ENCODE measurements at places on chromosomes 6 and 20. TPM values are rescaled to one million over a fixed set of nuclear protein-coding genes. Genes with fewer than 3 reads are reported as not detected.

DNA sequence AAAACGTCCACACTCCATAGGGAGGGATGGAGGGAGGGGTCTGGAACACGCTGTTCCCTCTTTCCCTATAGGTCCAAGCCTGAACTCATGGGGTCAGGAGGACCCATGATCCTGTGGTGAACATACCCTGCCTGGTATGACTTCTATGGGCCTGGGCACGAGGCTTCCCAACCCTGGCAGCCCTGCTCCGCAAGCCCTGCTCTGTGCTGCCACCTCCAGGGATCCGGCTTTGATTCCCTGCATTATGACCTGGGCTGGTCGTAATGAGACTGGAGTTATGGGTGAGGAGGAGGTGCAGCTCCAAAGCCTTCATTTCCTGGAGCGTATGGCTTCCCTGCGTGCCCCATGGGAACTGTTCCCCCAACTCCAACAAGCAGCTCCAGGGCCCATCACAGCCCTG lies 54.9 kb downstream of the CDH22 start:
- DNase-seq = peak; percentile 88

PLA2G7 gene
- 0.36 TPM for total RNA-seq

GRCh38 chr6:13846841-13847240 lies 32.5 kb upstream of the MCUR1 start:
- DNase-seq = no peak

- no peak for DNase-seq
Measured at GRCh38 chr6:88588938-88589337, 374.5 kb downstream of the RNGTT start.

DNA sequence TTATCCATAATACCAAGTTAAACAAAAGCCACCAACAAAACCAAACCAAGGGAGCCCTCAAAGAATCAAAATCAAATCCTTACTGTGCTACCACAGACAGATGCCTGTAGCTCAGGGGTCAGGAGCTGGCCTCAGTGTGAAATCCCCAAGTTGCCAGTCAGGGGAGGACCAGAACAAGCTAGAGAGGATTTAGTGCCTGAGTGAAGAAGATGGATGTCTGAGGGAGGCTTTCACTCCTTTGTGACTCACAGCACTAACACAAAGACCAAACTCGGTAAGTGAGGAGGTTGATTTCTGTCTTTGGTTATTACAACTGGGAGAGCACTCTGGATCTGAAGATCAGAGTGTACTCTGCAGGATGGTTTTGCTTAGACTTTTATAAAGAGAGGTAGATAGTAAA lies 189.9 kb upstream of the ZNF184 start:
- DNase-seq = no peak

DNA sequence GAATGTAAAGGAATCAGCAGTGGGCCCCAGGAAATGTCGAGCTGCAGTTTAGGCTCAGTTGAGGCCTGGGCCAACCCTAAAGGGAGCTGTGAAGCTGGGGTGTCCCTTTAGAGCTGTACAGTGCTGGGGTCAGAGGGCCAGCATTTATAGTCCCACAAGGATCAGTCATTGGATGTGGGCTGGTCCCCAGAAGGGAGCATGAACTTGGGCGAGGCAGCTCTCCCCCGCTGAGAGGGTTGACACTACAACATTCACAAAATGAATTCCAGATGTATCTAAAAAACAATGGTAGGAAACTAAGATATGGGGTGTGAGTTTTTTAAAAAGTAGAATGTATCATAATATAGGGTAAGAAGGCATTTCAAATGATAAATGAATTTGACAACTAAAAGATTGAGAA lies 29.7 kb upstream of the TMX4 start:
- no peak for DNase-seq

- no peak for DNase-seq
Measured at GRCh38 chr20:9723501-9724202, 115.2 kb downstream of the PAK5 start.

DNA sequence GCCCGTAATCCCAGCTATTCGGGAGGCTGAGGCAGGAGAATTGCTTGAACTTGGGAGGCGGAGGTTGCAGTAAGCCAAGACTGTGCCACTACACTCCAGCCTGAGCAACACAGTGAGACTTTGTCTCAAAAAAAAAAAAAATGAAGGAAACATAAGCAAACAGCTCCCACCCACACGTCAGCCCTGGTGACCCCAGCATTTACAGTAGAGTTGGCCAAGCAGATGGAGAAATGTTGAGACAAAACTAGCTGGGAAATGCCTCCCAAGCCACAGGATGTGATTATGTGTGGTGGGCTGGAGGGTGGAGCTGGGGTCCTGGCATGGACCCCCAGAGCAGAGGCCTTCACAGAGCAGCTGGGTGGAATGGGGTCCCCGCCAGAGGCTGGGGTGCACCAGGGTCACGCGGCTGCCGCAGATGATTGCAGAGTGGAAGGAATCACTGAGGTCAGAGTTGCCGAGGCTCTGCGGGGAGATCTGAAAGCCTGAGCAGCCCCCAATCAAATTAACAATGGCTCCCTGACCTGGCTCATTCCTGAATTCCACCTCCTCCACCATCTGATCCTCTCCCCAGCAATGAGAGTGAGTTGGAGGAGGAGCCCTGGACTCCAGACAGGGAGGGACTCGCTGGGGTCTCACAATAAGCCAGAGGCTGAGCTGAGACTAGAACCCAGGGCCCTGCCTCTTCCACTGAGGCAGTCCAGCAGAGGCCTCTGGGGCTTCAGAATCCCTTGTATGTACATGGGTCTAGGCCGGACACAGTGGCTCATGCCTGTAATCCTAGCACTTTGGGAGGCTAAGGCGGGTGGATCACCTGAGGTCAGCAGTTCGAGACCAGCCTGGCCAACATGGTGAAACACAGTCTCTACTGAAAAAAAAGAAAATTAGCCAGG lies 34.7 kb upstream of the TGM2 start:
- peak; percentile 78 for DNase-seq

TBX18 gene
- 64.1 TPM for total RNA-seq

Data from osteoblast (primary cell).